ENCODE measurements at places on chromosomes 2 and 18.

DNA sequence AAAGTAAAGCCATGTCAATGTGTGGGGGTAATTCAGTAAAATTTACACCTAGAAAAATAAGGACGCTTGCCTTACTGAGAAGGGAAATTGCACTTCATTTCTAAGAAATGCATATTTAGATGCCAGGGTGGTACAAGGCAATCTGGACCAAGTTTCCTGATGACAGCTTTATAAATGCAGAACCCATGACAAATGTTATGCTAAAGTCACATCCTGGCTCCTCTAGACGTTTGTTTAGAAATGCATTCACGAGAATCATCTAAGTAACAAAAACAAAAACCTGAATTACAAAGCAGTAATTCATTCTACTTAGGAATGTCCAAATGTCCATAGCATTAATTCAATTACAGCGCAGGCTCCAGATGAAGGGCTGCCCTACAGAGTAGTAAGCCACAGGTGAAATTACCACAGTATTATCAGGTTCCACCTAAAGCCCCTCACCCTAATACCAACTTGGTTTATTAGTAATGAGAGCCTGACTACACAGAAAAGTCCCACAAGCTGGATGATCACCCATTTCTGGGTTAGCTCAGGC is 49.8 kb downstream of the REV1 start:
- DNase-seq = no peak
- H3K27me3 ChIP-seq = no peaks in the 10 kb centered on the region
- H3K4me3 ChIP-seq = no peak overlapping the region
- no peak overlapping the region for H3K27ac ChIP-seq
- no peaks in the 10 kb centered on the region for H3K4me1 ChIP-seq

DNA sequence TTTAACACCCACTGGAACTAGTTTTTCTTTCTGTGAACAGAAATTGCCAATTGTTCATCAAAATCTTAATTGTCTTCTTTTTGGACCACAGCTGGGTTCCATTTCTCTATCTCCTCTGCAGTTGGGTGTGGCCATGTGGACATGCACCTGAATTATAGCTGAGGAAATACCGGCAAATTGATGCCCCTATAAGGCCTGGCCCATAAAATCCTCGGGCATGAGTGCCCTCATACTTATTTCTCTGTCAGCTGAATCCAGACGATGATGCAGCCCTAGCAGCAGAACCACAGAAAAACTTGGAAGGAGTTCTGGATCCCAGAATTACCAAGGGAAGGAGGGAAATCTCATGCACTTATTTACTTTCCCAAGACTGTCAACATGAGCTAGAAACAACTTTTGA is 249.0 kb downstream of the CYRIA start:
- H3K4me3 ChIP-seq = no peak overlapping the region
- H3K27me3 ChIP-seq = no peaks in the 10 kb centered on the region
- H3K4me1 ChIP-seq = no peaks in the 10 kb centered on the region
- no peaks in the 10 kb centered on the region for H3K36me3 ChIP-seq
- H3K27ac ChIP-seq = no peak overlapping the region
- DNase-seq = no peak

GRCh38 chr2:15702452-15702851 is 110.8 kb downstream of the DDX1 start:
- no peak overlapping the region for H3K27ac ChIP-seq
- H3K4me1 ChIP-seq = peaks cover 18% of the 10 kb centered on the region
- DNase-seq = no peak

DNA sequence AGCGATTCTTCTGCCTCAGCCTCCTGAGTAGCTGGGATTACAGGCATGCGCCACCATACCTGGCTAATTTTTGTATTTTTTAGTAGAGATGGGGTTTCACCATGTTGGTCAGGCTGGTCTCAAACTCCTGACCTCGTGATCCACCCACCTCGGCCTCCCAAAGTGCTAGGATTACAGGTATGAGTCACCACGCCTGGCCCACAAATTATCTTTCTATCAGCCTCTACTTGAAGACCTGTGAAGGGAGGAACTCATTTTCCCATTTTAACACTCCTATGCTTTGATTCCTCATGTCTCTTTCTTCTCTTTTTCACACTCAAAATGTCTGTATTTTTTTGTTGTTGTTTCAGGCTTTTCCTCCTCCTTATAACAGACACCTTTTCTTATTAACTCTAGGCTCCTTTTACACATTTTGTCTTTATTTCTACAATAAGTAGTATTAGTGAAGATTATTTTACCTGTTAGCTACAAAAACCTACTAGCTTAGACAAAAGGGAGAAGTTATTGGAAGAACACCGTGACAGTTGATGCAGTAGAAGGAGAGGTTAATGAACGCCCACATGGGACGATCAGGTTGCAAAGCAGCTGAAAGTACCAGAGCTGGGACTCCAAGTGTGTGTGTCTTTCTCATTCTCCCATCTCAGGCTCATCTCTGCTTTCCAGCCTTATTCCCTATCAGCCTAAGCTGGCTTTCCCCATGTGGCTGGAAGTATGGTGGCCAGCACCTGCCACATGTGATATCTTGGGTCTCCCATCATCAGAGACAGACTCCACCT is 97.6 kb upstream of the AGAP1 start:
- no peak overlapping the region for H3K4me3 ChIP-seq
- no peaks in the 10 kb centered on the region for H3K4me1 ChIP-seq
- no peak for DNase-seq

GRCh38 chr2:161426455-161426921 is 10.4 kb downstream of the TBR1 start:
- no peak overlapping the region for H3K27ac ChIP-seq
- H3K36me3 ChIP-seq = no peaks in the 10 kb centered on the region
- H3K4me1 ChIP-seq = peaks cover 14% of the 10 kb centered on the region
- no peak overlapping the region for H3K4me3 ChIP-seq

GRCh38 chr2:200193331-200193730 is 113.2 kb upstream of the SPATS2L start:
- DNase-seq = no peak
- H3K27ac ChIP-seq = no peak overlapping the region
- H3K36me3 ChIP-seq = no peaks in the 10 kb centered on the region

DNA sequence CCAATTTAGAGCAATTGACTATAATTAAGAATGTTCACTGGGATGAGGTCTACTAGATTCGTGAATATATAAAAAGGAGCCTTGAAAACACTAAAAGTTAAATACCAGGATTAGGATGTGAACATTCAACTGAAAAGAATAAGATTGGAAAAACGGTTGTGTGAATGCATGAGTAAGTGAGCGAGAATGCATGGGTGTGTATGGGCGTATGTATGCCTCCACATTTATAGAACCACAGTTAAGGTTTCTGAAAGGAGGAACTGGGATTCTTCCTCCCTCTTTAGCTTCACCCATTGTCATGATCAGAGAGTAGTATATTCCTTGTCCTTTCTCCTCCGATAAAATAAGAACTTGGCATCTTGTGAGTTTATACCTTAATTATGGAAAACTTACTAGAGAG is 151.1 kb upstream of the UBE2E3 start:
- H3K4me3 ChIP-seq = no peak overlapping the region
- no peak overlapping the region for H3K27ac ChIP-seq
- H3K4me1 ChIP-seq = no peaks in the 10 kb centered on the region
- DNase-seq = no peak

DNA sequence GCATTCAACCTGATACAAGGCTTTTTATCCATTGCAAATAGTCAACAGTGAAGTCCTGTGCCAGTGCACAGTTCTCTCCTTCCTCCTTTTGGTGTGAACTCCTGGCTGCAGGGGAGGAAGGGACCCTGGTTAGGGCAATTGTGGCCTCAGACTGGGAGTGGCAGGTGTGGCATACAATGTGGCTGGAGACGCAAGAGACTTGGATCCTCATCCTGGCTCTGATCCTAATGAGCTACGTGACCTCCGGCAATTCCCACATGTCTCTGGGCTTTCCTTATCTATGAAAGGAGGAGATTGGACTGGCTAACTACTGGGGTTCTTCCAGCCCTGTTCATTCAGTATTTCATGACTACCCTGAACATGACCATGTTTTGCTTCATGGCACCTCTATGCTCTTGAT is 10.5 kb upstream of the IL1A start:
- no peak for DNase-seq
- no peaks in the 10 kb centered on the region for H3K36me3 ChIP-seq
- H3K4me1 ChIP-seq = peaks cover 13% of the 10 kb centered on the region

DNA sequence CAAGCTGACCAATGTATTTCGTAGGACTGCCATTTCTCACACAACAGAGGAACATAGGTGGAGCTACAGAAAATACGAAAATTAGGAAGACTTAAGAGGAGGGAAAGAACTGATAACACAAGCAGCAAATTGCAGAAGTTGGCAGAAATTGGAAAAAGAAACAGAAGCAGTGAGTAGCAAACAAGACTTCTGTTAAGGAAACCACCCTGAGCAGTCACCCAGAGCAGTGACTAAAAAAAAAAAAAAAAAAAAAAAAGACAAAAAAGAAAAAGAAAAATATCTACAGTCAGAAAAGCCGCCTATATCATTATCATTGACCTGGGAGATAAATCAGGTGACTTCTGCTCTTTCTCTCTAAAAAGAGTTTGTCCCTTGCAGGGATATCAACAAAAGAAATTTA is 21.4 kb downstream of the STK17B start:
- DNase-seq = no peak
- no peaks in the 10 kb centered on the region for H3K4me1 ChIP-seq
- H3K27ac ChIP-seq = no peak overlapping the region
- H3K4me3 ChIP-seq = no peak overlapping the region
